ENCODE measurements at places on chromosomes 16 and 17.

DNA sequence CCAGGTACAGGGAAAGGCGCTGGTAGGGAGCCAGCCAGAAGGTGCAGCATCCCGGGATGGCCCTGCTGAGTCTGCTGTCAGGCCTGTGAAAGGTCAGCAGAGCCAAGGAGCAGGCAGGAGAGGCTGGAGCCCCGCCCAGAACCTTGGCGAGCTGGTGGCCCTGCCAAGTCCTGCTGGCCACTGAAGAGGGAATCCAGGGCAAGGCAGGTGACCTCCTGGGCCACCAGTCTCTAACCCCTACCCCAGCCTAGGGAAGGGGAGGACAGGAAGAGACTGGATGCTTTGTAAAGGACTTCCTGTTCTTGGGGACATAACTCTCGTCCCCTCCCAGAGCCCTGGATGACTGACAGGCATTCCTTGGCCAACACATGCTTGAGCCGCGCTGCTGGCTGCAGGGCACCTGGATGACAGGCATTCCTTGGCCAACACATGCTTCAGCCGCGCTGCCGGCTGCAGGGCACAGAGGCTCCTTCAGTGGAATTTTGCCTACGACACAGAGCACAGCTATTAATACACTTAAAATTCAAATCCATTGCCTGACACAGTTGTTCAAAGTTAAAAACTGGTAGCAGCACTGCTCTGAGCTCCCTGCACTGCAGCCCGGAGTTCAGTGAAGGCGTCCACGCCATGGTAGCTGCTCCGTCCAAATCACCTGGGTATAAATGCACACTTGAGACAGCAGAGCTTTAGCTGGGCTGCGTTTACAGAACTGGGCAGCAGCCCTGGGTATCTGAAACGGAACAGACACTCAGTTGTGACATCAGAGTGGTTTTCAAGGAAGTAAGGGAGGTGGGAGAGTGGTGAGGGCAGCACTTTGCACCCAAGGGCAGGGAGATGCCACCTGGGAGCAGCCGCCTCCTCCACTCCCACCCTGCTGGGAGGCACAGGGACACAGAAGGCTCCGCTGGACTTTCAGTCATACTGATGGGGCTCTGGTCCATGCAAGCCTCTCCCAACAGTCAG lies 2.0 kb upstream of the BRICD5 start:
- DNase-seq = no peak

DNA sequence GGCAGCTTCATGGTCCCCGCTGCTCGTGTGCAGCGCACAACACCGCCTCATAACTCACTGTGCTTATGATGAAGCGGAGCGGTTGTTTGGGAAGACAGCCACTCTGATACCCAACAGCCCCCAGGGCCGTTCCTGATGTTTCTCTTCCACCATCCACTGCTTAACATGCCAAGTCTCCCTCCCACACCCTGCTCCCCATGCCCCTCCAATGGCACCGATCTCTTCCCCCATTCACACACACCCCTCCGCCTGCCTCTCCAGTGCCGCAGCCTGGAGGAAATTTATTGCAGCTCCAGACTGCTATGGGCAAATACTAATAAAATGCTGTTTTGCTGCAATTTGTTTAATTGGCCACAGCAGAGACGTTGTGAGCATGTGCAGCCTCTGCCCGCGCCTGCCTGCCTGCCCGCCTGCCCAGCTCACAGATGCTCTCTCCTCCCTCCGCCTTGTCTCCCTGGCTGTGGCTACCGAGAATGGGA lies 80.3 kb upstream of the LHX1 start:
- no peak for DNase-seq

DNA sequence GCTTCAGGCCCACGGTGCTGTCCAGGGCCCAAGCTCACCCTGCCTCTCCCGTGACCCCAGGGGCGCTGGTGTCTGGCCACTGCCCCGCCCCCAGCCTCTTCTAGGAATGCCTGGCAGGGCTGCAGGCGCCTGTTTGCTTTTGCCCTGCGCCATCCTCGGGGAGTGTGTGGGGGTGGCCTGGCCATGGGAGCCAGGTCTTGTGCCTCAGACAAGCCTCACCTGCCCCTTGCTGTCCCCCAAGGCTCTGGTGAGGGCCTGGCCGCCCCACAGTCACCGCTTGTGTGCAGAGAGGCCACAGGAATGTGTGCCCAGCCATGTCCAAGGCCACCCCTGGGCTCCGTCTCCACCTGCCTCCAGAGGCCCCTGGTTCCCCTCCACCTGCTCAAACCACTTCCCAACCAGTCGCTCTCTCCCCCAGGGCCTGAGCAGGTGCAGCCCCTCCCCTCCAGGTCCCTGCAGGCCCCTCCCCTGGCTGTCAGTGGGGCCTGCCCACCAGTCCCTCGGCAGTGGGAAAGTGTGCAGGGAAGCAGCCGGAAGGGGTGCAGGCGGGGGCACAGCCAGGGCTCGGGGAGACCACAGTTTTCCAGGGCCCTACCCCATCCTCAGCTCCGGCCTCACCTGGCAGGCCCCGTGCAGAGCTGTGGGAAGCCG lies 841 bp upstream of the IGFALS start:
- DNase-seq = no peak

DNA sequence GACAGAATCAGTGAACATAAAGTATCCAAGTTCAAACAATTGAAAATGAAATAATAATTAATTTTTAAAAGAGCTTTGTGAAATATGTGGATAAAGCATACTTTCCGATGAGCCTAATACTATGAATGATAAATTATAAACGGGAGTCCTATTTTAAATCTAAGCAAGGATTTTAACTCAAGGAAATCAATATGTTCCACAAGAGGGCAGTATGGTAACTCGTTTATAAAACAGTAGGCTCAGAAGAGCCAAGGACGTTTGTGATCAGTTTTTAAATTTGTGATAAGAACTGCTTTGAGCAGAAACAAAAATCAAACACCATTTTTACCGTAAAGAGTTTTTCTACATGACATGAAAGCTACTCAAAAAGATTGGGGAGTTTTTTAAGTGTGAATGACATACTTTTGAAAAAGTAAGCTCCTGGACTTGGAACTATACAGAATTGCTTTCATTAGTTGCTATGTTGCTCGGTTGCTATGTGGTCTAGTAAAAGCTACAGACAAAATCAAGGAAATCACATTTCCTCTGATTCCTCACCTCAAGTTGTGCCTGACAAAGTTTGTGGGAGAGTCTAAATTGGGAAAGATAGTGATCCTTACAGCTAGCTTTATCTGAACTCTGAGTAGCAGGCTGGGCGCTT lies 11.8 kb upstream of the TEKT1 start:
- no peak for DNase-seq

GRCh38 chr17:34382621-34383124 lies 19.6 kb upstream of the CCL1 start:
- DNase-seq = no peak

DNA sequence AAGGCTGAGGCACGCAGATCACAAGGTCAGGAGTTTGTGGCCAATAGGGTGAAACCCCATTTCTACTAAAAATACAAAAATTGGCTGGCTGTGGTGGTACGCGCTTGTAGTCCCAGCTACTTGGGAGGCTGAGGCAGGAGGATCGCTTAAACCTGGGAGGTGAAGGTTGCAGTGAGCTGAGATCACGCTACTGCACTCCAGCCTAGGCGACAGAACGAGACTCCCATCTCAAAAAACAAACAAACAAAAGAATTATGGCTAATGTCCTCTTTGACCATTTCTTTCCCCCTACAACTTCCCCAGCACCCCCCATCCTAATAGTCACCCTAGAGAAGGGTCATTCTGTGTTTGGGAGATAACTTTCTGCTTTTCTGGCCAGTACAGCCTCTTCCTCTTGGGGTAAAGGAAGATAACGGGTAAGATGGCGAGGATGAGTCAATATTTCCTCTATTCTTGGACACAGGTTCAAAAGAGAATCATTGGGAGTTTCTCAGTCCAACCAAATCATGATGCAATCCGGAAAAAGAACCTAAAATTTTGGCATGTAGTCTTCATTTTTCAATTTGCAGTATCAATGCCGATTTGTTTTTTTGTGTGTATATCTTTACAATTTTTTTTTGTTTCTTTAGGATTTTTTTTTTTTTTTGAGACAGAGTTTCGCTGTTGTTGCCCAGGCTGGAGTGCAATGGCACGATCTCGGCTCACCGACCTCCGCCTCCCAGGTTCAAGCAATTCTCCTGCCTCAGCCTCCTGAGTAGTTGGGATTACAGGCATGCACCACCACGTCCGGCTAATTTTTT lies 107.6 kb upstream of the MED13 start:
- DNase-seq = no peak

- no peak for DNase-seq
Observed at GRCh38 chr17:57106107-57106835, 21.2 kb downstream of the AKAP1 start.

DNA sequence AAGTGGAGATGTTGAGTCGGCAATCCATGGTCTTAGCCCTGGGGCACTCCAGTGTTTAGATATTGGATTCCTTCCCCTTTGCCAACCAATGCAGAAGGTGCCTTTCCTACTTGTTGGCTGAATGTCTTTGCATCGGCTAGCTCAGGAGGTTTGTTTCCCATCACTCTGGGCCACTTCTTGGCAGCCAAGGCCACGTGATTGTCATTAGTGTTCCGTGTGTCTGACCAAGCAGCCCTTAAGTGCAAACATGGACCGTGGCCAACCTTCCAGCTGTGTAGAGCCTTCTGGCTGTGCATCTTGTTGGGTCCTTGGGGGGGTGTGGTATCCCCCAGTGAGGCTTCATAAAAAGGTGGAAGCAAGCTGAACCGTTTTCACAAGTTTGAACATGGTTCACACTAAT lies 66.0 kb downstream of the GNAO1 start:
- DNase-seq = no peak
